ENCODE measurements at places on chromosomes 6 and 20.

GRCh38 chr20:2775139-2775538 is 25.3 kb downstream of the CPXM1 start:
- no peak for DNase-seq

DNA sequence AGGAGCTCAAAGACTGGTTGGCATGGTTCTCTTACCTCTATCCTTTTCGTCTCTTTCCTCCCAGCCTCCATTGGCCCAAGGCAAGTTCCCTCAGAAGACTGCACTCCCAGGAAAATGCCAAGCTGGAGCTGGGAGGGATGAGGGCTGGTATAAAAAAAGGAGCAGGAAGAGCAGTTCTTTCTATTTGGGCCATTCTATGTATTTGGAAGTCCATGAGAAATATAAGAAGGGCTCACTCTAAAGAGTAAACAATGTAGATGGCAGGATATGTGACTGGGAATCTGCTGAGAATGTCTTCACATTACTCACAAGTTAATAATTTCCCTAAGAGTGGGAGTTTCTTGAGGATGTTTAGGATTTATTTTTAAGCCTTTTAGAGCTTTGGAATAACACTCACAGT is 36.6 kb upstream of the ADTRP start:
- DNase-seq = peak; percentile 11

DNA sequence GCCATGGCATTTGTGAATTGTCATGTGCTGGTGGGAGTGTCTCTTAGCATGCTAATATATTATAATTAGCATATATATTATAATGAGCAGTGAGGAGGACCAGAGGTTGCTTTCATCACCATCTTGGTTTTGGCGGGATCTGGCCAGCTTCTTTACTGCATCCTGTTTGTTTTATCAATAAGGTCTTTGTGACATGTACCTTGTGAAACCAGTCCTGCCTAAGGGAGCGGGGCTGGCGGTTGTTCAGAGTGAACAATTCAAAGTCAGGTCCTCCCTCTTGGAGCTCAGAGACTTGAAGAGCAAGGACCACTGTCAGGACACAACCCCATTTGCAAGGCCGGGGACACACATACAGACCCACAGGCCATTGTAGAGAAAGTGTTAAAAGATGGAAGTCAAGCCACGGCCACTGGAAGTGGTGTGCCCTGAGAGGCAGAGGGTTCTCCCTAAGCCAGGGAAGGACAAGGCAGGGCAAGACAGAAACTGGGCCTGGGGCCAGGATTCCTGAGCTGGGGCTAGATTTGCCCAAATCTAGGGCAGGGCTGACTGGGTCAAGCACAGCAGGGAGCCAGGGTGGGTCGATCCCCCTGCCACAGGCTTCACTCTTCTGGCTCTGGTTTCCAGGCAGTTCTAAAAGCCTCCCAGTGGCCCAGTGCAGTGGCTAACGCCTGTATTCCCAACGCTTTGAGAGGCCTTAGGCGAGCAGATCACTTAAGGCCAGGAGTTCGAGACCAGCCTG is 14.2 kb downstream of the SLC52A3 start:
- no peak for DNase-seq

DNA sequence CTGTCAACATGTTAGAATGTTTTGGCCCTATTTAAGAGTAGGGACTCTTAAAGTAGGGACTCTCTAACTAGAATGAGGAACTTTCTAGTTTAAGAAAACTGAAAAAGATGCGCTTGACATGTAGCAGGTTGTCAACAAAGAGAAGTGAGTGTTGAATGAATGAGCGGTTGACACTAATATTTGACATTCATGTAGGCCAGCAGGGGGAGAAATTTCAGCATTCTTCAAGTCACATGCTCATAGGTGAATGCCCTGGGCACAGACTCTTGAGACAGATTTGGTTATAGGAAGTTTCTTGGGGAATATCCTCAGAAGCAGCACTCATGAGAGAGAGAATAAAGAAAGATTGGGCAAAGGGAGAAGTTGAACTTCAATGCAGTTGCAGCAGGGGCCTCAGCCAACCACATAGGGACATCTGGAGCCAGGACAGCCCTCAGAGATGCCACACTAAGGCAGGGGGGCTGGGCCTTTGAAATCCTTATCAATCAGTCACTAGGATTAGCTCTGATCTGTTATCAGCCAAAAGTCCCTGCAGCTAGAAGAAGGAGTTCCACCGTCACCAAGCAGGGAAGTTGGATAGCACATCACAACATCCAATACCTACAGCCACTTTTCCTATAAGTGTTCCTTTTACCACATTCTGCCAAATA is 145.1 kb upstream of the FKBP1C start:
- DNase-seq = no peak

GRCh38 chr6:19851241-19852089 is 14.3 kb downstream of the ID4 start:
- DNase-seq = peak; percentile 70

GRCh38 chr6:108052706-108053105 is 21.8 kb downstream of the OSTM1 start:
- DNase-seq = no peak

DNA sequence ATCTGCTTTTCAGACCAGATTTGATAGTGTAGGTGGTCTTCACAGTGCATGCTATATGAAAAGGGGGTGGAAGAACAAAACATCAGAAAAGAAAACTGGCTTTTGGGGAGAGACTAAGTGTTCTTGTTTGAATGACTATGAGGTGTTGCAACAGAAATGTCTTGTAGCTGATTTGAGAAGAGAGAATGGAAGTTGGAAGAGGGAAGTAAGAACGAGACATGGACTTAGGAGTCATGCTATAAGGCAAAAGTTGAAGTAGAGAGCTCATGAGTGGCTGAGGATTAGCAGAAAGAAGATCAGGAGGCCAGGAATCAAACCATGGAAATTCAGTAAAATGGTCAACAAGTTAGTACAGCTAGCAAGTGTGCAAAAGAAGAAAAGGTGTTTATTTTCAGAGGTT is 32.1 kb downstream of the FNDC1 start:
- DNase-seq = no peak

DNA sequence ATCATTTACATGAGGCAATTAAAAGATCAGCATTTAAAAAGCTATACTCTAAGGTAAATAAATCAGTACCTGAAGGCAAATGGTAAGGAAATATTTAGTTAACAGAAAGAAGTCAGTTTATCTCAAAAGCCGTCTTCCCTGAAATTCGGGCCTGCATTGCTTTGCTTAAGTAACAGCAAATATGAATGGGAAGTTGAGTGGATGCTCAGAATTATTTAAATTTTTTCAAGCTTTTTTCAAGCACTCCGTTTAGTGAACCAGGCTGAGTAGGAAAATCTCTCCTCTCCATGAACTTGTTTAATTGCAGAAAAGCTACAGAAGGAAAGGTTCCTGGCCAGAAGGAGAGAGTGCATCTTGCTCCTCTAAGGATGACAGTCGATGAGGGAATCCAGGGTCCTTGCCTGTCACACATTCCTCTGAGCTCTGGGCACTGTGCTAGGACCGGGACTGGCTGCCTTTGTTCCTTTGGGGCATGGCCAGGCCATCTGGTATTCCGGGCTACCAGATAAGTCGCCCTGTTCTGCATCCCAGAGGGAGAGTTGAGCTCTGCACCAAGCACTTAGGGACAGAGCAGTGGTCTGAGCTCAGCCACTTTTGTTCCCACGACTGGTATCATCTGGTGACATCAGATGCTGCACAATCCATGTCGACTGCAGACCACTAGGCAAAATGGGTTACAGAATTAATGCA is 77.6 kb downstream of the RIN2 start:
- DNase-seq = no peak

DNA sequence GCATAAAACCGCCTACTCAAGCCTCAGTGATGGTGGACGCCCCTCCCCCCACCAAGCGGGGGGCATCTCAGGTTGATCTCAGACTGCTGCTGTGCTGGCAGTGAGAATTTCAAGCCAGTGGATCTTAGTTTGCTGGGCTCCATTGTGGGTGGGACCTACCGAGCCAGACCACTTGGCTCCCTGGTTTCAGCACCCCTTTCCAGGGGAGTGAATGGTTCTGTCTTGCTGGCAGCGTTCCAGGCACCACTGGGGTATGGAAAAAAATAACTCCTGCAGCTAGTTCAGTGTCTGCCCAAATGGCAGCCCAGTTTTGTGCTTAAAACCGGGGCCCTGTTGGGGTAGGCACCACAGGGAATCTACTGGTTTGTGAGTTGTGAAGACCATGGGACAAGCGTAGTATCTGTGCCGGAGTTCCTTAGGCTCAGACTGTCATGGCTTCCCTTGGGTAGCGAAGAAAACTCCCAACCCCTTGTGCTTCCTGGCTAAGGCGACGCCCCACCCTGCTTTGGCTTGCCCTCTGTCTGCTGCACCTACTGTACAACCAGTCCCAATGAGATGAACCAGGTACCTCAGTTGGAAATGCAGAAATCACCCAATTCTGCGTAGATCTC is 1334.5 kb upstream of the ADGRB3 start:
- no peak for DNase-seq

GRCh38 chr20:7770046-7770445 is 170.2 kb downstream of the HAO1 start:
- no peak for DNase-seq

DNA sequence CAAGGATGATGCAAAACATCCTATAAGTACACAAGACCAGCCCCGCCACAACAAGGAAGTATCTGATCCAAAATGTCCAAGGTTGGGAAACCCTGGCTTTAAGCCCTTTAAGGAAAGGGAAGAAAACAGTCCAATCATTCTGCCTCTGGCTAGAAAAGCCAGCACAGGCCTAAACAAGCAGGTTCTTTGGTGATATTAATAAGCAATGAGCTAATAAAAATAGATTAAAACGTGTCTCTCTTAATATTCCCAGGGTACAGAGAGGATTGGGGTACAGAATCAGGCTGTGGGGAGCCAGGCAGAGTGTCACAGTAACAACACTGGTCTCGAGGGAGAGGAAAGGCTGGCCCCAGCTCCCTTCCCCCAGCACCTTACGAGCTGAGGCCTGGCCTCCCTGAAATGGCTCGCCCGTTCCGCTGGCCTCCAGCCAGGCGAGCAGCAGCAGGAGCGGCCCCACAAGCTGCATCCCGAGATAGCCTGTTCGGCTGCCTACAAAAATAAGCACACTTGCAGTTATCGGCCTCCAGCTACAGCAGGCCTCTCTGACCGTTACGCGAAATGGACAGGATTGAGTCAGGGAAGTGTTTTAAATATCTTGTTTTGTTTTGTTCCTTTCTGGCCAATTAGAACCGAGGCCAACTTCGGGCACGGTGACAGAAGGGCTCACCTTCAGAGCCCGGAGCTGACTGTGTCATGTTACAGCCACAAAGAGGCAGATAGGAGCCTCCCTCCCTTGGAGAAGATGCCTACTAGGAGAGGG is 4.0 kb upstream of the ZMYND8 start:
- DNase-seq = peak; percentile 70

GRCh38 chr6:126876446-126876845 is 242.0 kb upstream of the RSPO3 start:
- DNase-seq = no peak

DNA sequence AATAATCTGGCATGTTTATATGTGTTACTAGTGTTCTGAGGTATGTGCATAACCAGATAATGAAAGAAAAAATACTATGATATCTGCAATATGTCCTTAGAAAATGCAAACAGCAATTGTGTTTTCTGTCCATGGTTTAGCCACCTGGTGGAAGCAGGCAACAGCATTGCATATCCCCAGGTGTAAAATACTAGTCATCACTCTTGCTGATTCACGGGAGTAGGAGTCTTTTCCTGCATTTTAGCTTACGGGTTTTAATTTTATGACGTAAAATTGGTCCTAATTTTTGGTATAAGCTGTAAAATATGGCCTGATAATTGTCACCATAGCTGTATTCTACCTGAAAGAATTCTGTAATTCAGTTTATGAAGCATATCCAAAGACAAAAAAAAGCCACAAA is 2.5 kb downstream of the RNF182 start:
- no peak for DNase-seq

DNA sequence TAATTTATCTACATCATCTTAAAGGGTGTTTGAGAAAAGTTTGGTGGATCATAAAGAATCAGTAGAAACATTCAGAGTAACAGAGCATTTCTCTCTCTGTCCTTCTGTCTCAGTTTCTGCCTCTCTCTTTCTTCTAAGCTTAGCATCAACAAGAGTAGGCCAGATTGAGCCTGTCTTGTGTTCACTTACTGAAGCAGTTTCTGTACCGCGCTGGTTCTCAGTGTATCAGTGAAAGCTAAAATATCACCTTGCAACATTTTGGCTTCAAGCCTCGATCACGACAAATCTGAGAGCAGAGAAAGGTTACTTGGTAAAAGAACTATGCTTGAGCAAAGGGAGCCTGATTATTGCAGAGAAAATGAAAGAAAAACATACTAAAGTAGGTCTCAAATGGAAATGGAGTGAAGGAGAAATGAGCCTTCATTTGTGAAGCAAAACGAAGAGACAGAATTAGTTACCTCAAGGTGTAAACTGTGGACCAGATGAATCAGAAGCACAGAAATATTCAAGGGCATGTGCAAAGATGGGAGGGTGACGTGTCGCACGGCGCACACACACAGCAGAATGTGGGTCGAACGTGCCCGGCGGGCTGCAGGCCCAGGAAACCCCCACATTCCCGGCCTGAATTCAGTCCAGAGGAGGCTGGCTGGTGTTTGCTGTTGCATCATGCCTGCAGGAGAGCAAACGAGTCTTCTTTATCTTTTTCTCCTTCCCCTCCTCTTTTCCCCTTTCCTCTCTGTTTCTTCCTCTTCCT is 509.3 kb downstream of the QKI start:
- no peak for DNase-seq

- DNase-seq = no peak
These were observed 162.0 kb upstream of the EPHA7 start for GRCh38 chr6:93581371-93581770.

DNA sequence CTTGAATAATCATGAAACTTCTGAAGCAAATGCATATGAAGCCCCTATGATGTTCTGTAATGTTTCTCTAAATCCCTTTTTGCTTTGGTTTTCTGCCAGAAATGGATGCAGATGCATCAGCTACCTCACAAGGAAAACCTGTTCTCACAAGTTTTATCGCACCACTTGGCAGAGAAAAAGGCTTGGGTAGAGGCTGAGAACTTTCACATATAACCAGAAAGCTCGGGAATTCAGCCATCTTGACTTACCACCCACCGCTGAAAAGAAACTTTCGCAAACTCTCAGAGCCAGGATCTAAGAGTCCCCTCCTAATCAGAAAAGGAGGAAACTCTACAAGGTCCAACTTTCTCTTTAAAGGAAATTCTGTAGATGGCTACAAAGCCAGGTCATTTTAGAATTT is 36.2 kb upstream of the ADTRP start:
- no peak for DNase-seq

GRCh38 chr6:89799756-89800155 is 19.8 kb downstream of the MDN1 start:
- DNase-seq = no peak

DNA sequence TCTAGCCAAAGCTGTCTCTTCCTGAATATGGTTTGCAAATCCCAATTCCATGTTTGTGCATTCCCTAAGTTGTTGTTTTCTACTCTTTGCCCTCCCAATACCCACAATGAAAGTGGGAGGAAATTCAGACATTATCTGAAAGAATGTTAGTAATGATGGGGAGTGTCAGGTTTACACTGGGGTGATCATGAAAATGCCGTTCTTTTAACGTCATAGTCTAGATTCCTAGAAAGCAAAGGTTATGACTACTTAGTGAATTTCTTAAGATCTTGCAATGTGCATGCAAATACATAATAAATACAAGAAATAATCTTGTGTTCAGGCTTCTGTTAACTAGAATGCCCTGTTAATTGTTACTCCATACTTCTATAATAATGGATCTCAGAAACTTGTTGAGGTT is 101.0 kb downstream of the LCA5 start:
- no peak for DNase-seq

- DNase-seq = no peak
These were observed 8.6 kb downstream of the ADTRP start for GRCh38 chr6:11769811-11770545.

GRCh38 chr6:122996794-122997505 is 915 bp downstream of the CLVS2 start:
- no peak for DNase-seq

Data from amniotic stem cell (primary cell).